ENCODE measurements at places on chromosomes 6 and 20.

DNA sequence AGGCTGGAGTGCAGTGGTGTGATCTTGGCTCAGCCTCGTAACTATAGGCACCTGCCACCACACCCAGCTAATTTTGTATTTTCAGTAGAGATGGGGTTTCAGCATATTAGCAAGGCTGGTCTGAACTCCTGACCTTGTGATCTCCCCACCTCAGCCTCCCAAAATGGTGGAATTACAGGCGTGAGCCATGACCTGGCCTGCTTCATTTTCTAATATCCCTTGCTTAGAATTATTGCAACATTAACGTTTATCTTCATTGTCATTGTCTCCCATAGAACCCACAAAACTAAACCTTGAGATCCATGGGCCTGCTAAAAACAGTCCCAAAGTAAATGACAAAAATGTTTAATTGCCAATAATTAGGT lies 6.1 kb downstream of the EEF1A1 start:
- H3K4me1 ChIP-seq: no peaks in the 10 kb centered on the region
- no peaks in the 10 kb centered on the region for H3K27me3 ChIP-seq
- H3K4me3 ChIP-seq: no peak overlapping the region
- H3K27ac ChIP-seq: no peak overlapping the region
- DNase-seq: no peak
- H3K36me3 ChIP-seq: peaks cover 39% of the 10 kb centered on the region

GRCh38 chr6:127518191-127518709 lies 885 bp downstream of the MTCL3 start:
- DNase-seq: no peak
- H3K36me3 ChIP-seq: no peaks in the 10 kb centered on the region
- H3K27me3 ChIP-seq: peaks cover 54% of the 10 kb centered on the region
- H3K4me3 ChIP-seq: no peak overlapping the region

GRCh38 chr20:22652681-22653588 lies 68.6 kb upstream of the FOXA2 start:
- H3K4me3 ChIP-seq: no peak overlapping the region
- H3K4me1 ChIP-seq: no peaks in the 10 kb centered on the region
- no peak overlapping the region for H3K27ac ChIP-seq
- peak; percentile 41 for DNase-seq
- H3K36me3 ChIP-seq: no peaks in the 10 kb centered on the region

DNA sequence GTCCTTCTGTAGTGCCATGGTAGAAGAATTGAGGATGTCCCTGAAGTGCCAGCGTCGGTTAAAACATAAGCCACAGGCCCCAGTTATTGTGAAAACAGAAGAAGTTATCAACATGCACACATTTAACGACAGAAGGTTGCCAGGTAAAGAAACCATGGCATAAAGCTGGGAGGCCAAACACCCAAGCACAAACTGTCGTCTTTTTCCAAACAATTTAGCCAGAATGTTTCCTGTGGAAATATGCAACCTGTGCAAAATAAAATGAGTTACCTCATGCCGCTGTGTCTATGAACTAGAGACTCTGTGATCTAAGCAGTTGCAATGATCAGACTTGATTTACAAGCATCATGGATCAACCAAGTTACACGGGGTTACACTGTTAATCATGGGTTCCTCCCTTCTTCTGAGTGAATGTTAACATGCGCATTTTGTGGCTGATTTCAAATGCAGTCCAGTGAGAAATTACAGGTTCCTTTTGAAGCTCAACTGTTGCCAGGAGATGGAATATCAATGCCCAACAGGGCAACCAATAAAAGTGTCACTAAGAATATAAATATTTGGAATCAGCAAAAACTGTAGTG lies 674.9 kb downstream of the GRIK2 start:
- DNase-seq: no peak
- no peaks in the 10 kb centered on the region for H3K4me1 ChIP-seq

DNA sequence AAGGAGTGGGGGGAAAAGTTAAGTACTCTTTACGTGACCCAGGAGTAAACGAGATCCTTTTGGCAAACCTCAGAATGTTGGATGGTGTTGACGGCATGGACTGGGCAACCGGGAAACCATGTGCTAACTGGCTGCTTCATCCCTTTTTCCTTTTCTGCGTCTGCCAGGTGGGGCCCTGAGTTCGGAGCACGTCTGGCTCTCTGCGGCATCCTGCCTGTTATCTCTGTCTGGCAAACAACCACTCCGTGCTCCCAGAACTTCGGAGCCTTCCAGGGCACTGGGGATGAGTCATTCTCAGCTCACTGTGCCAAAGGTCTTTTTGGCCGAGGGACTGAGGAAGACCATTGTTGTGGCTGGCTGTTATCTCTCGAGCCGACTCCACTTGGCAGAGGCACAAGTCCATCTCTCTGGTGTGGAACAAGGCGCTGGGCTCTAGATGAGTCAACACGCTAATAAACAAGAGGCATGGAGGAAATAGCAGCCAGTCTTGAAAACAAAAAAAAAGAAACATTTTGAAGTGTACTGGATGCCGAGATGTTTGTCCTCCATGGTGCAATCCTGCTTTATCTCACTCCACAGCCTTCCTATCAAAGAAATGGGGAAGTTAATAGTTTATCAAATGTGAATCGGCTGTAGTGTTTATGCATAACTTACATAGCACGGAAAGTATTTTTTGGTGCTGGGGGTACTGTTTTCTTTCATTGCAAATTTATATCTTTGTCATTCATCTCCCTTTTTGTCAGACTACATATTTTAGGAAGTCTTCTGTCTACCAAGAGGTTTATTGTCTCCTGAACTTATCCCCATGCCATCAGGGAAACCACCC lies 64.6 kb upstream of the TXNDC5 start:
- no peaks in the 10 kb centered on the region for H3K27me3 ChIP-seq
- peak; percentile 94 for DNase-seq
- H3K4me3 ChIP-seq: no peak overlapping the region
- H3K4me1 ChIP-seq: peaks cover 15% of the 10 kb centered on the region

DNA sequence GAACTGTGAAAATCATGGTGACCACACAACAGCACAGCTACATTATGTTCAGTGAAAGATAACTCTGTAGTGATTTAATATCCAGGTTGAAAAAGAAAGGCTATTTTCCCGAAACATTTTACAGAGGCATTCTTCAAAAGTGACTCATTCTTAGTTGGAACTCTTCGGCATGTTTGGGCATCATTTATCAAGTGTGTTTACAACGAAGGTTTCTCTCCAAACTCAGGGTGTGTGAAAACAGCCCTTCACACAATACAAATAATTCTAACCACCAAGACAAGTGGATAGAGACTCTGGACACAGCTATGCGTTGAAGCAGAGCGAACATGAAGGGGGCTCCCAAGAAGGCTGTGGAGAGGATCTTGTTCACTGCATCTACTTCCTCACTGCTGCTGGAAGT lies 57.6 kb downstream of the CBLN4 start:
- no peak overlapping the region for H3K27ac ChIP-seq
- H3K4me1 ChIP-seq: no peaks in the 10 kb centered on the region
- H3K4me3 ChIP-seq: no peak overlapping the region
- no peak for DNase-seq
- H3K36me3 ChIP-seq: no peaks in the 10 kb centered on the region

DNA sequence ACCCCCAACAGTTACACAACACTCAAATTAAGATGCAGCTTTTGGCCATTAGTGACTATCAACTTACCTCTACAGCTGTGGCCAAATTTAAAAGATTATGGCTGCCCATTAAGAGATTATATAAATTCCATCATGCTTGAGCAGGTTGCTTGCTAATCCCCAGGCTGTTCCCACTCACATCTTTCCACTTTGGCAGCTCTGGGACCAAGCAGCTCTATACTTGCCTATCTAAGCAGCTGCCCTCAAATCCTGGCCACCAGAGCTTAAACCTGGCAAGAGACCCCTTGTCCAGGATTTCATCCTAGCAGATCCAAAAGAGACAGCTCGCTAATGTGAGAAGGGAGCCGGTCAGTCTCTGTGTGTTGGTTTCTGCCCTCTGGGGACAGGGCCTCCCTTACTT lies 127.9 kb downstream of the SLC23A2 start:
- DNase-seq: no peak
- peaks cover 32% of the 10 kb centered on the region for H3K36me3 ChIP-seq
- H3K27ac ChIP-seq: no peak overlapping the region
- no peak overlapping the region for H3K4me3 ChIP-seq
- H3K27me3 ChIP-seq: no peaks in the 10 kb centered on the region
- H3K4me1 ChIP-seq: no peaks in the 10 kb centered on the region

- no peak overlapping the region for H3K27ac ChIP-seq
- no peaks in the 10 kb centered on the region for H3K27me3 ChIP-seq
- H3K36me3 ChIP-seq: no peaks in the 10 kb centered on the region
- DNase-seq: no peak
Measured at GRCh38 chr20:18265441-18265840, 22.9 kb upstream of the ZNF133 start.

GRCh38 chr6:109088995-109089394 lies 5.7 kb downstream of the SESN1 start:
- no peak overlapping the region for H3K4me3 ChIP-seq
- H3K4me1 ChIP-seq: peaks cover 3% of the 10 kb centered on the region
- no peaks in the 10 kb centered on the region for H3K27me3 ChIP-seq
- DNase-seq: no peak
- H3K27ac ChIP-seq: no peak overlapping the region

GRCh38 chr20:18571578-18571977 lies 4.3 kb downstream of the SMIM26 start:
- no peak for DNase-seq
- no peak overlapping the region for H3K4me3 ChIP-seq
- H3K36me3 ChIP-seq: peaks cover 17% of the 10 kb centered on the region
- no peaks in the 10 kb centered on the region for H3K27me3 ChIP-seq

DNA sequence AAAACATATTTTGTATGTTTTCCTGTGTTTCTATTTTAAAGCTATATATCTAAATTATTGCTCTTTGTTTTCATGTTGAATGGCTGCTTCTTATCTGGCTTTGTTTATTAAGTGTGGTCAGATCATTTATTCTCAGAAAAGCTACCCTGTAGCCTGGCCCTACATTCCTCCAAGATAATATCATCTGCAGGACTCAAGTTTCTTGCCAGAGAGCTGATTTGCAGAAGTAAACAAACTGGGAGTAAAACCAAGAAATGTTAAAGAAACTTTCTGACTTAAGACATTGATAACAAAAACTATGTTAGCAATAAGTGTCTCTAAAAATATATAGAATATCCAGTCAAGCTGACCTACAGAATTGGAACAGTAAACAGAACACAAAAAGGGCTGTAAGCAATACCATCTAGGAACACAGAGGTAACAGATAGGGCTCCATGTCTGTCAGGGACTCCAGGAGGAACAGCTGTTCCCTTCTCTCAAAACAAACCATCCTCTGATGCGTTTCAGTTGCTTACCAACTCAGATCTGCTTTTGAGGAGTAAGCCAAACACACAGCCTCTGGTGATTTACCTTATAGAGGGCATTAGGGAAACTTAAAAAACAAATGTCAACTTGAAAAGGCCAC lies 17.5 kb upstream of the CEP85L start:
- no peaks in the 10 kb centered on the region for H3K36me3 ChIP-seq
- H3K27ac ChIP-seq: peak overlapping the region; percentile 4
- peaks cover 3% of the 10 kb centered on the region for H3K4me1 ChIP-seq
- no peaks in the 10 kb centered on the region for H3K27me3 ChIP-seq

DNA sequence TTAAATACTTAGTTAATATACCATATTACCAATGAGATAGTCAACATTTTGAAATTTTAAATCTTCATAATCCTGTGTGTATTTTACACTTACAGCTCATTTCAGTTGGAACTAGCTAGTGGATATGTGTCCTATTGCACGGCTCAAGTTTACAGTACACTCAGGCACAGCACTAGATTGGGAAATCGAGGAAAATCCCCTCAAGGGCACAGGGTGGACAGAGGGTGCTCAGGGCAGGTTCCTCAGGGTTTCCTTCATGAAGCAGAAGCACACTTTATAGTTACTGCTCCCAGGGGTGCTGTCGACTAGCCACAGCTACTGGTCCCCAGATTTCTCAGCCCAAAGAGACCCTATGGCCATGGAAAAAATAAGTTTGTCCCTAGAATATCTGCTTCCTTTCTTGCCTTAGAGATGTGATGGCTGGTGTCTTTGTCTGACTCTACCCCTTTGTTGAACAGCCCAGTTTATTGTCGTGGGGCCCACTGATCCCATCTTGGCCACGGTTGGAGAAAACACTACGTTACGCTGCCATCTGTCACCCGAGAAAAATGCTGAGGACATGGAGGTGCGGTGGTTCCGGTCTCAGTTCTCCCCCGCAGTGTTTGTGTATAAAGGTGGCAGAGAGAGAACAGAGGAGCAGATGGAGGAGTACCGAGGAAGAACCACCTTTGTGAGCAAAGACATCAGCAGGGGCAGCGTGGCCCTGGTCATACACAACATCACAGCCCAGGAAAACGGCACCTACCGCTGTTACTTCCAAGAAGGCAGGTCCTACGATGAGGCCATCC lies 1.5 kb downstream of the BTN2A1 start:
- H3K27ac ChIP-seq: no peak overlapping the region
- H3K4me1 ChIP-seq: peaks cover 15% of the 10 kb centered on the region
- no peak overlapping the region for H3K4me3 ChIP-seq
- DNase-seq: no peak

- no peak overlapping the region for H3K27ac ChIP-seq
- no peak overlapping the region for H3K4me3 ChIP-seq
- H3K27me3 ChIP-seq: no peaks in the 10 kb centered on the region
- peaks cover 11% of the 10 kb centered on the region for H3K4me1 ChIP-seq
- no peak for DNase-seq
Measured at GRCh38 chr20:49671433-49671832, 42.2 kb downstream of the B4GALT5 start.

- DNase-seq: no peak
- no peaks in the 10 kb centered on the region for H3K27me3 ChIP-seq
- no peaks in the 10 kb centered on the region for H3K4me1 ChIP-seq
- no peaks in the 10 kb centered on the region for H3K36me3 ChIP-seq
- no peak overlapping the region for H3K27ac ChIP-seq
Measured at GRCh38 chr6:147654103-147654845, 145.8 kb downstream of the SAMD5 start.

DNA sequence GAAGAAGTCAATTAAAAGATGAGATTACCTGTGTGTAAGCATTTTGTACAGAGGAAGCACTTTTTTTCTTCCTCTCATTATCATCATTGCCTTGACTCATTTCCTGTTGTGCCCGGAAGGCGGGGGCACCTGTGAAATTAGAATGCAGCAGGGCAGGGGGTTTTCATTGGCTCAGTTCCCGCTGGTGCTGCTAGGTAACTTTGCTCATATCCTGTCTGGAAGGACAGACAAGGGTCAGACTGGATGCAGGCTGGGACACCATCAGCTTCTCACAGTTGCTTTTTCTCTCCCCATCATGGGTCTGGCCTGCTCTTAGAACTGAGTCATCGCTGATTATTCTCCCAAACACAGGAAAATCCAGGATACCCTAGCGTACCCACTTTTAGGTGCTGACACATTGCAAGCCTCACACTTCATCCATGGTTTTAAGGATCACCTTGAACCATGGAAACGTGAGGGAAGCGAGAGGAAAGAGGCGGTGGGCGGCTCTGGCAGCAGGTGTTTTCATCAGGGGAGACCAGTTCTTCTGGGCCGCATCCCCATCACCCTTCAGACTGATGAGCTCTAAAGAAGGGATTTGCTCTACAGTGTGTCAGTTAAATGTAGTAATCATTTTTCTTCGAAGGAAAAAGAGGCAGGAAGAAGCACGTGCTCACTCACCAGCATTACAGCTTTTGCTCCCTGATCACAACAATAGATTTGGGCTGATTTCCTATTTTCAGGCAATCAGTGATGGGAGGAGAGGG lies 195.7 kb upstream of the SASH1 start:
- no peak overlapping the region for H3K4me3 ChIP-seq
- H3K4me1 ChIP-seq: no peaks in the 10 kb centered on the region
- H3K36me3 ChIP-seq: no peaks in the 10 kb centered on the region
- no peak for DNase-seq

All from small intestine (tissue), 16 donors.